ENCODE measurements at places on chromosomes 1 and 21.

DNA sequence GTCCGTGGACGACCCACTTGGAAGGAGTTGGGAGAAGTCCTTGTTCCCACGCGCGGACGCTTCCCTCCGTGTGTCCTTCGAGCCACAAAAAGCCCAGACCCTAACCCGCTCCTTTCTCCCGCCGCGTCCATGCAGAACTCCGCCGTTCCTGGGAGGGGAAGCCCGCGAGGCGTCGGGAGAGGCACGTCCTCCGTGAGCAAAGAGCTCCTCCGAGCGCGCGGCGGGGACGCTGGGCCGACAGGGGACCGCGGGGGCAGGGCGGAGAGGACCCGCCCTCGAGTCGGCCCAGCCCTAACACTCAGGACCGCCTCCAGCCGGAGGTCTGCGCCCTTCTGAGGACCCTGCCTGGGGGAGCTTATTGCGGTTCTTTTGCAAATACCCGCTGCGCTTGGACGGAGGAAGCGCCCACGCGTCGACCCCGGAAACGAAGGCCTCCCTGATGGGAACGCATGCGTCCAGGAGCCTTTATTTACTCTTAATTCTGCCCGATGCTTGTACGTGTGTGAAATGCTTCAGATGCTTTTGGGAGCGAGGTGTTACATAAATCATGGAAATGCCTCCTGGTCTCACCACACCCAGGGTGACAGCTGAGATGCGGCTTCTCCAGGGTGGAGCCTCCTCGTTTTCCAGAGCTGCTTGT is 32.4 kb downstream of the PRMT2 start:
- DNase-seq = peak; percentile 11

DNA sequence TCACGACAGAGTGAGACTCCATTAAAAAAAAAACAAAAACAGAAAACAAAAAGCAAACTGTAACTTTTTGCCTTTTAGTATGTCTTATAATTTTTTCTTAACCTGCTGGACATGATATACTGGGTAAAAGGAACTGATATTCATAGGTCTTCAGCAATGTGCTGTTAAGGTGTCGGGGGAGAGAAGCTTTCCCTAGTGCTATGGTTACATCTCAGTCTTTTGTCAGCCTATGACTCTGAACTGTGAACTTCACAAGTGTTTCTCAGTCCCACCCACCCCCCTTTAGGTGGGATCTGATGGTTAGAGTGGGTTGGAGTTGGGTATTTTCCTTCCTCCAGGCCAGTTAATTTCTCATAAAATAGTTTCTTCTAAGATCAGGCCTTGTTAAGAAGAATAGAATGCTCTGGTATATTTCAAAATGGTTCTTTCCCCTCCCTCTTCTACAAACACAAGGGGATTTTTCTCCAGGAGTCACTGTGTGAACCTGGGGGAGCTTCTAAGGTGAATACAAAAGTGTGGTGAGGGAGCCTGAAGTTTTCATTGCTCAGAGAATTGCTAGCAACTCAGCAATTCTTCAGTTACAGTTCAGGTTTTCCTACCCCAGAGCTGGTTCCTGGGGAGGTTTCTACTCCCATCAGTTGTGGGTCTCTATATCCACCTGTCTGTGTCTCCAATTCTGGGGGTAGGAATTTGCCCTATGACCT is 16.1 kb upstream of the EDARADD start:
- DNase-seq = no peak

- no peak for DNase-seq
These were observed 3.7 kb downstream of the OLFM3 start for GRCh38 chr1:101992821-101993575.

DNA sequence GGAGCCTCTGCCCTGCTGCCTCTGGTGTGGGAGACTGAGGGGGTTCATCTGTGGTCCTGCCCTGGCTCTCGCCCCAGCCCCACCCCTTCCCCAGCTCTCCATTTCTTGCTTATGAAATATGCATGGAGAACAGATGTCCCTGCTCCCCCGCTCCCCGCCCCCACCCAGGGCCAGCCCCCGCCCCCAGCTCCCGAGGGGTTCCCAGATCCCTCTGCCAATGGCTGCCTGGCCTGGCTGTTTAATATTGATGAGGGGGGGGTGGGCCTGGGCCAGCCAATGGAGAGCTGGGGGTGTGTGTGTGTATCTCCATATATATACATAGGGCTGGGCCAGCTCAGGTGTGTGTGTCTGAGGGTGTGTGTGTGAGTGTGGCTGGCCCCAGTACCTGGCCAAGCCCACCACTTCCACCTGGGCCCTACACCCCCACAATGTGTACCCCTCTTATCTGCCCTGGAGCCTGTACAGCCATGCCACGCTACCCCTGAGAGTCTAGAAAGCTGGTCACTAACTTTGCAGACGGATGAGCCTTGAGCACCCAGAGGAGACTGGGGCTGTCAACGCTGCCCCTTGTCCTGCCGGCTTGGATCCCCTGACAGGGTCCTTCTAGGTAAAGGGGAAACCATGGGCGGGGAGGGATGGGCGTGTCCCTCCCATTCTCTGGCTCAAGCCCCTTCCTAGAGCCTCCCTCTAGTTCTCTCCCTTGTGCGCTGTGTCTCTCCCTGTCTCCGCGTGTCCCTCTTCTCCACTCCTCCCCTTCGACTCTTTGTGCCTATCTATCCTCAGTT is at the start of gene NHLH1:
Gene NHLH1 (plus strand): TSS at position 341 of the 785 bp plus-strand sequence. CDS start 3,661 bp downstream, outside the sequence.
- DNase-seq = no peak

- DNase-seq = no peak
These were observed 5.6 kb downstream of the CHRNB2 start for GRCh38 chr1:154573168-154573510.

- DNase-seq = no peak
These were observed 6.4 kb upstream of the EPHA2 start for GRCh38 chr1:16162163-16162822.

GRCh38 chr21:41142051-41142795 is 25.7 kb upstream of the BACE2 start:
- DNase-seq = peak; percentile 42

GRCh38 chr21:36291509-36291908 is 28.5 kb upstream of the MORC3 start:
- no peak for DNase-seq

- no peak for DNase-seq
These were observed at the start of gene LRRC52 for GRCh38 chr1:165543532-165544438. Gene LRRC52 (plus strand): TSS chr1:165544000. CDS start chr1:165544297, 297 bp downstream.

DNA sequence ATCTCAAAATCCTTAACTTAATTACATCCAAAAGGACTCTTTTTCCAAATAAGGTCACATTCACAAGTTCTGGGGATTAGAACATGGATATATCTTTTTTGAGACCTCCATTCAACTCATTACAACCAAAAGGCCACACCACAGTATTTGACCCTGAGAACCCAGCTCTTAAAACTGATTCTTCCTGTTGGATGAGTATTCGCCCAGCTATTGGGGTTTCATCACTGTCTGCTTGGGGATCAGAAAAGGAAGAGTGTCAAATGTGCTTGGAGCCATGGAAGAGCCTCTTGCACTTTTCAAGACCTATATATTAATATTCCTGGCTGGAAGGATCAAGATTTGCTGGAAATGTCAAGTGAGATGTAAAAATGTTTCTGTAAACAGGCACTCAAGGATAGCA is 5.4 kb upstream of the TINAGL1 start:
- DNase-seq = no peak

GRCh38 chr21:45506836-45507522 is 35.3 kb downstream of the SLC19A1 start:
- DNase-seq = no peak

DNA sequence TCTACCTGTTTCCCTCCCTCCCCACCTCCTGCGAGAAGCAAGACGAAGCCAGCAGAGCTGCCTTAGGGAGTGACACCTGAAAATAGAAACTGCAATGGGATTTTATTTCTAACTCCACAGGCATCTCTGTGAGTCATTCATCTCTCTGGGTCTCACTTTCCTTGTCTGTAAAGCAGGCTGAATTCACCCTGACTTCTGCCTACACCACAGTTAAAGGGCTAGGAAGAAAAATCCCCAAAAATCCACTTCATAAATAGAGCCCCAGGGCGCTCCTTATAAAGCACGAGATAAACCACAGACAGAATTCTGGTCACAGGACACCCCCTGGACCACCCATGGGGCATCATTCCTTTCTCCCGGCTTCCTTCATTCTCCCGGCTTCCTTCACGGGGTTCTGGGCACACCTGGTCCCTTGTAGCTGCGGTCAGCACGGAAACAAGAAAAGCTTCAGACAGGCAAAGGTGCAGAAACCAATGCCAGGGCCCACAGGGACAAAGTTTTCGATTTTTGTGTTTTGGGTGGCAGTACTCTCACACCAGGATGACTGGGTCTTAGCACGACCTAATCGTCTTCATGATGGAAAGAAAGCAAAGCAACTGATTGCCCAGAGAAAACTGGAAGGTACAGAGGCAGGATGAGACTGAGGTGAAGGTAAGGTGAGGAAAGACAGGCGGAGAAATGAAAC is 2.8 kb upstream of the H6PD start:
- DNase-seq = peak; percentile 14

- no peak for DNase-seq
These were observed 488.2 kb upstream of the PTBP2 start for GRCh38 chr1:96233422-96233821.

DNA sequence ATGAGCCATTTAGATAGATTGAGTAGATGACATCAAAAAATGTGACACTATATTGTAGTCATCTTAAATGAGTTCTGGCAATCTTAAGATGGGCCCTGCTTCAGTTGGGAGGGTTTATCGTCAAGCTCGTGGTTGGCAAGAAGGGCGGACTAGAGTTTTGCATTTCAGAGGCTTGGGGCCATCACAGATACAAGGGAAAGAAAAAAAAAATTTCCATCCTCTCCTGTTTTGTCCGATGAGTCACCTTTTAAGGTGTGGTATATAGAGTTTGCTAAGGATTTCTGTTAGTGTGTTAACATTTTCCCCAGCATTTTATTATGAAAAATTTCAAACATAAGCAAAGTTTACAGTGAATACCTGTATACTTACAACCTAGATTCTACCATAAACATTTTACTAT is 31.8 kb upstream of the KCNQ4 start:
- no peak for DNase-seq

- DNase-seq = no peak
These were observed 924.0 kb downstream of the LTN1 start for GRCh38 chr21:28068455-28069358.

All from kidney glomerular epithelial cell (primary cell).